ENCODE measurements at places on chromosomes 11 and 22.

GRCh38 chr22:24376002-24376401, 51.4 kb upstream of the ADORA2A start:
- no peak for DNase-seq

DNA sequence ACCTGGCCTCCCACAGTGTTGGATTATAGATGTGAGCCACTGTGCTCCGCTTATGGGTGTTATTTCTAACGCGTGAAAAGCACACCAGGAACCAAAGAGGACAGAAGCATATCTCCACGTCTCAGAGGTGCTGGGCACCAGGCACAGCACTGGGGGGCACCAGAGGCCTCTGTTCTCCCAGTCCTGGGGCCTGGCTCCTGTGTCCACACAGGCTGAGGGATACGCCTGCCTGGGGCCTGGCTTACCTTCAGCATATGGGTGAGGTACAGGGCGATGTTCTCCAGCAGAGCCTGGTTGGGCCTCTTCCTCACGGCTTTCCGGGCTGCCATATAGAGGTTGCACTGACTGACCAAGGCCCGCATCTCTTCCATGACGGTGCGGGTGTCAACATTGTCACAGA, 24.7 kb upstream of the NAP1L4 start:
- no peak for DNase-seq

- DNase-seq, result no peak
Observed at GRCh38 chr11:16780698-16781550, 42.5 kb downstream of the C11orf58 start.

GRCh38 chr11:62603072-62603408, 1.4 kb upstream of the MTA2 start:
- no peak for DNase-seq

- DNase-seq, result no peak
Observed at GRCh38 chr22:44523981-44524759, 26.1 kb upstream of the RTL6 start.

DNA sequence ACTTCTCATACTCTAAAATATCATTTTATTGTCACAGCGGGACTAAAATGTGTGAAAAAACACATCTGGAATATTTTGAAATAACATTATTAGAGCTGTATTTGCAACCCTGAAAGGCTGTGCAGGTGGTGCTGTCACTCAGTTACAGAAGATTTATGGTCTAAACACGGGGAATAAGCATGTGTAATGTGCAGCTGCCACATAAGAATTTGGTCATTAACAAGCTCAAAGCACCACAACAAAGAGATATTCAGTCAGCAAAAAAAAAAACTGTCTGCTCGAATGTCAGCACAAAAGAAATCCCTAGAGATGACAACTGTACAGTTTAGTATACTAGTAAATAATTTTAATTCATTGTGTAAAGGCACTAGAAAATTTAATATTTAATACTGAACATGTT, 31.3 kb downstream of the TMEM123 start:
- DNase-seq, result no peak

DNA sequence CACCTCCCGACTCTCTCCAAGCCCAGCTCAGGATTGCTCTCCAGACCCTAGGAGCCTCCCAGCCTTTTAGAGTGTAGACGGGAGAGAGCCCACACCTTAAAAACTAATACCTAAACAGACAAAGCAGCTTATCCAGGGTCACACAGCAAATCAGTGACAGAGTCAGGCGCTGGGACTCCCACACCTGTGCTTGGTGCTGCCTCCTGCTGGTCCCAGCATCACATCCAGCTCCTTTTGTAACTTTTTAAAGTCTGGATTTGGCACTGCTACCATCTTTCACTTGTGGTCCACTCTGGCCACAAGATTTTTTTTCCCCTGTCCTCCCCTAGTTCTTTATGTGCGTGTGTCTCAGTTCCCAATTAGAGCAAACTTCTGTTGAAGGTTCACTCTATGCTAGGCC, 4.7 kb downstream of the ANO1 start:
- no peak for DNase-seq

GRCh38 chr11:21975242-21975641, 217.6 kb upstream of the ANO5 start:
- DNase-seq, result no peak

GRCh38 chr11:32325187-32325586, 110.2 kb downstream of the WT1 start:
- no peak for DNase-seq

- DNase-seq, result no peak
Observed at GRCh38 chr11:71336176-71336995, 84.0 kb upstream of the SHANK2 start.

- no peak for DNase-seq
Observed at GRCh38 chr22:30191040-30191701, 55.4 kb downstream of the LIF start.

DNA sequence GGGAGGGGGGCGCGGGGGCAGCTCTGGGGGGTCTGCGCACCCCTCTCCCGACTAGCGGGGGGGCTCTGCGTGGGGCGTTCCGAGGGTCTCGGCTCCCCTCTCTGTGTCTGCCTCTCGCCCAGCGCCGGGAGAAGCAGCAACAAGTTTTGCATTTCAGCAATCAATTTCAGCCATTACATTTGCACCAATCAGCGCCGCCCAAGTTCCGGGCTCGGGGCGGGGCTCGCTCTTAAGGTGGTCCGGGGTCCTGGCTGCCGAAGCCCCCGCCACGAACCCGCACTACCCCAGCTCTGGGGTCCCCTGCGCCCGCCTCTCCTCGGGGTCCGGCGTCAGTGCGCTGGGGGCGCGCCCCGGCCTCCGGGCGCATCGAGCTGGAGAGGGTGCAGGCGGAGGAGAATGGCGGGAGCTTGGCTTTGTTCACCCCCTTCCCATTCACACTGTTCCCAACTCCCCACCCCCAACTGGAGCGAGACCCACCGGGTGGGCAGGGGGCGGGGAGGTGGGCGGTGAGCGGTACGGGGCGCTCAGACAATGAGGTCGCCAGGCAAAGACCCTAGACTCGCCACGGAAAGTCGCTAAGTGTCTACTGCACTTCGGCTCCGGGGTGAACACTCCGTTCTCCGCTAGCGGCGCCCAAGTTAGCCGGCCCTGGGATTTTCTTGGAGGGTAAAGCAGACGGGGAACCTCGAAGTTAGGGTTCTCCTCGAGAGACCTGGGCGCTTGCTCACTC, at the start of gene MN1:
Gene MN1, minus strand, starts transcription at position 141 of the 730 bp plus-strand sequence. CDS start 1,213 bp downstream, outside the sequence.
- DNase-seq, result no peak

DNA sequence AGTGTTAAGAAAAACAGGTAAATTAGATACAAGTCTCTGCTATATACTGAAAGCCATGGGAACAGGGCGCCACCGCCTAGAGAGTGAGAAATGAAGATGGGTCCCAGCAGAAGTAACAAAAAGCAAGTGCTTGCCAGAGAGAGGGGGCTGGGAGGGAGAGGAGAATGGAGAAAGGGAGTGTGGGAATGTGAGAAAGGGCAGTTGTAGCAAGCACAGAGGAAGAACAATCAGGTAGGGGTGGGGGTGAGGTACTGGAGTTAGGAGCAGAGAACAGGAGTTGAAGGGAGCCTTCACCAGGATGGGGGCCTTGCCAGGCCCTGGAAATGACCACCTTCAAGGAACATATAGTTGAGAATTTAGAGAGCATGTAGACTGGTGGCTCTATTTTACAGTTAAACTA, 66.8 kb downstream of the TCF20 start:
- DNase-seq, result no peak

- DNase-seq, result no peak
Observed at GRCh38 chr11:134780486-134781147, 368.6 kb upstream of the B3GAT1 start.

GRCh38 chr11:14578541-14578956, 58.4 kb upstream of the PSMA1 start:
- DNase-seq, result peak; percentile 10

DNA sequence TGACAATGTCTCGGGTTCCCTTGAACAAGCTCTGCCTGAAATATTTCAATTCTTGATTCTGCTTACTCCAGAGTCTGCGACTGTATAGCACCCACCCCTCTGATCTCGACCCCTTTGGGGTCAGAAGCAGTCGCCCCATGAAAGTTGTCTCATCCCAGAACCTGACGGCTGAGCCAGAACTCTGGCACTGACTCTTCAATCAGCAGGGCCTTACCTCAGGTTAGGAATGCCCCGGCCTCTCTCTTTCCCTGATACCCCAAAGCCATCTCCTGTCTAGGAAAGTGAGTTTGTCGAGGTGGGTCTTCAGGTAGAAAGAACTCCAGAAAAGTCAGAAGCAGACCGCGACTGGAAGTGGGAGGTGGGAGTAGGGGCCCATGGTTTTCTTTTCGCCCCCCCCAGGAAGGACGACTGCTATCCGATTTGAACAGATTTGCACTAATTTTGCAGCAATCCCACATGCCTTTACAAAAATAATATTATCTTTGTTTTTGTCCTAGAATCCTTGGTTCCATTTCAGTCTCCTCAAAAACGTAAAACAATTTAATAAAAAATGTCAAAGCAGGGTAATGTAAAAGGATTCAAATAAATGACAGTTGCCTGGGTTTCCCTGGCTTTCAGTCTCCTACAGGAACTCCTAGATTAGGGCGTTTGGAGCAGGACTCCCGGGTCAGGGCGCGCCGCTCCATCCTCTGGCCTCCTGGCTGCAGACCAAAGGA, 898 bp upstream of the ROBO3 start:
- no peak for DNase-seq

GRCh38 chr11:125929445-125930075, 16.3 kb upstream of the VSIG10L2 start:
- no peak for DNase-seq

- no peak for DNase-seq
Observed at GRCh38 chr11:33753304-33753967, 17.2 kb upstream of the CD59 start.
